Vagina (tissue), 2 donors: ENCODE measurements at places on chromosomes 6 and 20.

DNA sequence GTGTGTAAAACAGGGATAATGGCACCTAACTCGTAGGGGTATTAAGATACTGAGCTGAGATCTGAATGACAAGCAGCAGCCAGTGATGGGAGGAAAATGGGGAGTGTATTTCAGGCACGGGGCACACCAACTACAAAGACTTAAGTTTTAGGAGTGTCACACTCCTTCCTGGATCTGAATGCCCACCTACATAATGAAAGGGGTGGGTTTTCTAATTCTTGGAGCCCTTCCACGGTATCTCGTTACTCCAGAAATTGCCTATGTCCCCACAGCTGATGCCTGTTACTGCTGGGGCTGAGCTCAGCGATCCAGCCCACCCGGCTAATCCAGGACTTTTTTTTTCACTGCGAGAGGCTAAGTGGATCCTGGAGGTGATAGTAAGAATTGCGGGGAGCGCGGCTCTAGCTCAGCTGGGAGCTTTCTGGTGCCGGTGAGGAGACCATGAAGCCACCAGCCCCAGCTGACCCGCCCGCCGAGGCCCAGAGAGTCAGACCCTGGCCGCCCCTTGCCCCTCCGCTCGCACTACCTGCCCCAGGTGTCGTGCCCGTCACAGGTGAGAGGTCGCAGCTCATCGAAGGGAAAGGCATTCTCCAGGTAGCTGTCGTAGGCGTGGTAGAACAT lies 727 bp downstream of the EDEM2 start:
- no peak for DNase-seq

- DNase-seq = no peak
Measured at GRCh38 chr6:75498862-75499261, 5.3 kb upstream of the FILIP1 start.

GRCh38 chr6:53026526-53026925 lies 31.4 kb upstream of the GSTA4 start:
- no peak for DNase-seq

GRCh38 chr20:63417097-63417737 lies 55.2 kb downstream of the KCNQ2 start:
- DNase-seq = no peak

DNA sequence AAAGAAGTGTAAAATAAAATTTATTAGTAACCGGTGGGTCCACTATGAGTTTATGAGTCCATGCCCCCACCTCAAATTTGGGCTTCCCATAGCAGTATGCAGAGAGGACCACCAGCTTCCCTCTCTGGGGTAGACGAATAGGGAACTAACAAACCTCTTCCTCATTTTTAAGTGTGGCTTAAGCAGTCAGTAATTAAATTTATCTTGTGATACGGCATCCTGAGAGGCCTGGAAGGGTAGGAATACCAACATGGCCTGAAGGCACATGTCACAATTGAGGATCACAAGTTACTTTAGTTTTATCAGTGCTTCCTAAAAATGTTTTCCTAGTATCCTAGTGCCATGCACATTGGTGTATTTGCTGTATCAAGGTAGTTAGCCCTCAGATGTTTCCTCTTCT lies 239.9 kb downstream of the HIVEP2 start:
- no peak for DNase-seq
